DMS79 (cell line): ENCODE measurements at places on chromosomes 16 and 17.

DNA sequence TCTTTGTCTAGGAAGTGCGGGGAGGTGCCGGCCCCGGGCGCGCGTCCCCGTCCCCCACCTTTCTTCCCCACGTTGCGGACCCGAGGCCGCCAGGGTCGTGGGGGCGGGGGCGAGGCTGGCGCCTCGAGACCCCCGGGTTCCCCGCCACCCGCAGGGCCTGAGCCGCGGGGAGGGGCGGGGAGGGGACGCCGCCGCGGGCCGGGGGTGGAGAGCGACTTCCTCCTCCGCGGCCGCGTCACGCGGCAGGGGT lies 1.8 kb upstream of the ACTG1 start:
- no peak for DNase-seq

- DNase-seq: no peak
Measured at GRCh38 chr17:354651-355556, 2.3 kb upstream of the RPH3AL start.

GRCh38 chr17:27544350-27545131 lies 86.4 kb upstream of the LGALS9 start:
- no peak for DNase-seq

GRCh38 chr16:83972256-83973008 lies 4.4 kb downstream of the NECAB2 start:
- DNase-seq: no peak

DNA sequence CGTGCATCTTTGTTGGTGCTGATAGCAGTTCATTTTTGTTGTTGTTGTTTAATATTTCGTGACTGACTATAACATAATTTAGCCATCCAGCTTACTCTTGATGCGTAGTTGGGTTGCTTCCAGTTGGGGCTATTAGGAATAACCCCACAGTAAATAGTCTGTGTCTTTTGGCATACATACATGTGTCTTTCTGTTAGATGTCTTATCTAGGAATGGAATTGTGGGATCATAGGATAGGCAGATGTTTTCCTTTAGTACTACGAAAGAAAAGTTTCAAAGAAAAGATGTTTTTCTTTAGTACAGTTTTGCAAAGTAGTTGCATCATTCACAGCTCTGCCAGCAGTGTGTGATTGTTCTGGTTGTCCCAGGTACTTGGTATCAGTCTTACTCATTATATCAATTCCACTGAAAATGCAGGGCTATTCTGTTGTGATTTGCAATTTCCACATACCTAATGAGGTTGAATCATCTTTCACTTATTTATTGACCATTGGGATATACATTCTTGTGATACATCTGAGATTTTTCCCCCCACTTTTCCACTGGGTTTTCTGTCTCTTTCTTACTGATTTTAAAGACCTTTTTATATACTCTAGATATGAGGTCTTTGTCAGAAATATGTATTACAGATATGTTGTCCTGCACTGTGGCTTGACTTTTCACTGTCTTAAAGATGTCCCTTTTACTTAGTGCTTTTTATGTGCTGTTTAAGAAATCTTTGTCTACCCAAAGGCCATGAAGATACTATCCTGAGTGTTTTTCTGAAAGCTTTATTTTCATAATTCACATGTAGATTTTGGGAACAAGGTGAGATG lies 173.3 kb downstream of the MRTFB start:
- no peak for DNase-seq

DNA sequence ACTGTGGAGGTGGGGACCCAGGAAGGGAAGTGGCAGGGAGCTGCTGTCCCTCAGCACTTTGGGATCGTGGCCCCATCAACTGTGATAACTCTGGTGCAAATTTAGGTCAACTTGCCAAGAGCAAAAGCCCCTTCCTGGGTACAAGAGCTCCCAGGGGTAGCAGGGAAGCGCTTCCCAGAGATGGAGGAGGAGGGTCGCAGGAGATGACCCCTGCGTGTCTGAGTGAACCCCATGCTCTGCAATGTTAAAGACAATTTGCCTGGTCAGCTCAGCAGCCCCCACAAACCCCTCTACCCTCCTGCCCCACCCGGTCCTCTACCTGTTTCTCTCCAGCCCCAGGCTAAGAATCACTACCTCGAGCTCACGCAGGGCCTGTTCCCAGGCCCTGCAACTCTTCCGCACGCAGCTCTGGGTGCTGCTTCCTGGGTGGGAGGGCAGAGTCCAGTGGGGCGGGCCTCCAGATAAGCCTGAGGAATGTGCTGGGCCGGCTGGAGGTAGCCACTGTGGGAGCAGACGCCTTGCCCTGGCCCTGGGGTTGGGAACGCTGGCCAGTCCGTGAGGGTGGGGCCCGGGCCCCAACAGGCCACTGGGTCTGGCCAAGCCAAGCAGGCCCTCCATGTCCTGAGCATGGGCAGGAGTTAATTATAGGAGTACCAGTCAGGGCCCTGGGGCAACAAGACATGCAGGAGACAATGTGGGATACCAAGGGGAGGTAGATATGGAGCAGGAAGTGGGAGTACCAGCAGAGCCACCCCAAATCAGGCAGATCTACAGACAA lies 6.1 kb downstream of the DOK4 start:
- DNase-seq: no peak

DNA sequence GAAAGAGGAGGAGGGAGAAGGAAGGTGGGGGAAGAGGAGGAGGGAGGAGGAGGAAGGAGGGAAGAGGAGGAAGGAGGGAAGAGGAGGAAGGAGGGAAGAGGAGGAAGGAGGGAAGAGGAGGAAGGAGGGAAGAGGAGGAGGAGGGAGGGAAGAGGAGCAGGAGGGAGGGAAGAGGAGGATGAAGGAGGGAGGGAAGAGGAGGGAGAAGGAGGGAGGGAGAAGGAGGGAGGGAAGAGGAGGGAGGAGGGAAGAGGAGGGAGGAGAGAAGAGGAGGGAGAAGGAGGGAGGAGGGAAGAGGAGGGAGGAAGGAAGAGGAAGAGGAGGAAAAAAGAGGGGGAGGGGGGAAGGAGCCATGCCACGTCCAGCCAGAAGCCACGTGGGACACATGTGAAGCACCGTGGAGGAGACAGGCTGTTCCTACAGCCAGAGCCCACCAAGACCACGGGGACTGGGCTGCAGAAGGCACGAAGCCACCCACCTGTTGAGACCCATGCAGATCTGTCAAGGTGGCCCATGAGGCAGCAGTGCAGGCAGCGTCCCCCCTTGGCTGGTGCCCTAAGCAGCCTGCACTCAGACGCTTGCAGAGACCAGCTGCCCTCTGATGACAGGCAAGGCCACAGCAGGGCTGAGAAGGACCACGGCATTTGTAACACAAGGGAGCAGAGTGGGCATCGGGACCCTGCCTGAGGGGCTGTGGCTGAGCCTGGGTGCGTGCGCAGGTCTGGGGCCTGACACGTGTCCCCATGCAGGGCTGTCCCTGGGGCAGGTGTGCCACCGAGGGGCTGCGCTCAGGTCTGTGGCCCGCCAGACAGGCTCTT lies 10.3 kb downstream of the NDUFAF8 start:
- DNase-seq: no peak

GRCh38 chr17:2403044-2403443 lies 2.2 kb upstream of the MNT start:
- DNase-seq: no peak

GRCh38 chr17:80984749-80985148 lies 6.9 kb upstream of the CHMP6 start:
- DNase-seq: no peak

GRCh38 chr17:75843577-75844529 lies at the start of gene UNC13D:
Gene UNC13D, minus strand, starts transcription at chr17:75844404. Its CDS starts 67 bp downstream, at chr17:75844337.
- DNase-seq: no peak

GRCh38 chr17:1724869-1725641 lies 551 bp downstream of the WDR81 start:
- no peak for DNase-seq

GRCh38 chr17:37110746-37111145 lies 162.0 kb downstream of the AATF start:
- no peak for DNase-seq
